ENCODE measurements at places on chromosomes 16 and 17.
A peak's percentile ranks its signal among the peaks of the same experiment; 100 is the strongest.

- DNase-seq: no peak
Measured at GRCh38 chr17:30568117-30568430, 90.9 kb downstream of the GOSR1 start.

- no peak for DNase-seq
Measured at GRCh38 chr16:88613293-88613692, 25.1 kb upstream of the IL17C start.

DNA sequence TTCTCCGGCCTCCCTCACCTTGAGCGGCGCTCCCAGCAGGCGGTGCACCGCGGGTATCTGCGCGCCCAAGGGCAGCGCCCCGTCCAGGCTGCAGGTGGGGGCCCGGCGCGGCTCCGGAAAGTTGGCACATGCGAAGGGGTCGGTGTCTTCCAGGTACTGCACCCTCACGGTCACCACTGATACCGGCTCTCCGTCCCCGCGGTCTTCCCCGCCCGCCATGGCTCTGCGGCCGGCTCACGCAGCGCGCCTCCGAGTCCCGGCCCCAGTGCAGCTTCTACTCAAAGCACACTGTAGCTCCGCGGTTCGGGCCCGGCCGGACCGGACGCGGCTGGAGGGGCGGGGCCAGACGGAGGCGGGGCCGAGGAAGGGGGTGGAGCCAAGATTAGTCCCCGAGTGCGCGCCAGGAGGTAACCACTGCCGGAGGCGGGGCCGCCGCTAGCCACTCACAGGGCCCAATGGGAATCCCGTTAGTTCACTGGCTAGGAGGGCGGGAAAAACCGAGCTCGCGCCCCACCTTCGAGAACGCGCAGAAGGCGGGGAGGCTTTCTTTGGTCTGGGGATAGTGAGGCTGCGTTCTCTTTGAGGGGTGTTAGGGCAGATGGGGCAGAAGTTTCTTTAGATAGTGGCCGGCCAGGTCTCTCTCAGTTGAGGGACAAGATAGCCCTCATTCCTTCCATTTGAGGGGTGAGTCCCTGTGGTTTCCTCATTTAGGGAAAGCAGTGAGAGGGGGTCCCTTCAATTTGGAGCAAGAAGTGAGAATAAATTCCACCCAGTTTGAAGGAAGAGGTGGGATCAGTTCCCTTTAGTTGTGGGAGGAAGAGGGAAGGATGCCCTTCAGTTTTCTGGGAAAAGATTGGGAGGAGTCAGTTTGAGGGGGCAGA is at the start of gene FHOD1:
Gene FHOD1, minus strand, starts transcription at position 290 of the 881 bp plus-strand sequence. Its CDS starts 71 bp downstream, at position 219.
- DNase-seq: peak; percentile 91

DNA sequence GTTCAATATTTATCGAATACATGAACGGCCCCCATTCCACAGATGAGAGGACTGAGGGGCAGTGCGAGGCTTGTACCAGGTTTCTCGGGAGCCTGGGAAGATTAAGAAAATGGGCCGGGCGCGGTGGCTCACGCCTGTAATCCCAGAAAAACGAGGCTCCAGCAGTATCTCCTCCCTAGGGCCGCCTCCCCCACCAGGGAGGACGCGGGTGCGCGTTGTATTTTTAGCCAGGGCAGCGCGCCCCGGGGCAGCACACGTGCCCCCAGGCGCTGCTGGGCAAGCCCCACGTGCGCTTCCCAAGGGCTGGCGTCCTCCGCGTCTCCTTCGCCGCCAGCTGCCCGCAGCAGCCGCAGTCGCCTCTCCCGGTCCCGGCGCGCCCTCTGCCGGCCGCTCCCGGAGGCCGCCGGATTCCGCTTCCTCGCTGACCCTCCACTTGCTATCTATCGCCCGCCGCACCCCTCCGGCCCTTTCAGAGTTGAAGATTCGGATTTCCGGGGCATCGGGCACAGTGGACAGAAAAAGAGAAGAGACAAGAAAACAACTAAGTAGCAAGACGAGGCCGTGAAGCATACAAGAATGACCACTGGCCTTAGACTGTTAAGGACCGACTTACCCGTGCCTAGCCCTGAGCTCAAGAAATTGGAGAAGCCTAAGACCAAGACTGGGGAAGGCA is 1.9 kb upstream of the YBX2 start:
- DNase-seq: peak; percentile 69

Data from NCI-H2171 treated with DMSO at 0.1 percent for 48 hours (cell line).